T-cell (primary cell): ENCODE measurements at places on chromosomes 1 and 21.

DNA sequence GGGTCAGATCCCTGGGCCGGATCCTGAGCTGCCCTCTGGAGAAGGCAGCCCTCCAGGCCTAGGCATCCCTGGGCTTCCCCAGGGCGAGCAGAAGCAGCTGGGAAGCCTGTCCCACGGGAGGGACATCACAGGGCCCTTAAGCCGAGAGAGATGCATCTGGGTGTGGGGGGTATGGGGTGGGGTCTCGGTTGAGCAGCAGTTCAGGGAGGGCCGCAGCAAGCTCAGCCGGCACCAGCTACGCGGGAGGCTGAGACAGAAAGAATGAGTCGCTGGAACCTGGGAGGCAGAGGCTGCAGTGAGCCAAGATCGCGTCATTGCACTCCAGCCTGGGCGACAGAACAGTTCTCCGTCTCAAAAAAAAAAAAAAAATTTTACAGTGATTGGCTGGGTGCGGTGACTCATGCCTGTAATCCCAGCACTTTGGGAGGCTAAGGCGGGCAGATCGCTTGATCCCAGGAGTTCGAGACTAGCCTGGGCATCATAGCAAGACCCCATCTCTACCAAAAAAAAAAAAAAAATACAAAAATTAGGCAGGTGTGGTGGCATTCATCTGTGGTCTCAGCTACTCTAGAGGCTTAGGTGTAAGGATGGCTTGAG, 37.7 kb downstream of the RRP1 start:
- no peak for DNase-seq

DNA sequence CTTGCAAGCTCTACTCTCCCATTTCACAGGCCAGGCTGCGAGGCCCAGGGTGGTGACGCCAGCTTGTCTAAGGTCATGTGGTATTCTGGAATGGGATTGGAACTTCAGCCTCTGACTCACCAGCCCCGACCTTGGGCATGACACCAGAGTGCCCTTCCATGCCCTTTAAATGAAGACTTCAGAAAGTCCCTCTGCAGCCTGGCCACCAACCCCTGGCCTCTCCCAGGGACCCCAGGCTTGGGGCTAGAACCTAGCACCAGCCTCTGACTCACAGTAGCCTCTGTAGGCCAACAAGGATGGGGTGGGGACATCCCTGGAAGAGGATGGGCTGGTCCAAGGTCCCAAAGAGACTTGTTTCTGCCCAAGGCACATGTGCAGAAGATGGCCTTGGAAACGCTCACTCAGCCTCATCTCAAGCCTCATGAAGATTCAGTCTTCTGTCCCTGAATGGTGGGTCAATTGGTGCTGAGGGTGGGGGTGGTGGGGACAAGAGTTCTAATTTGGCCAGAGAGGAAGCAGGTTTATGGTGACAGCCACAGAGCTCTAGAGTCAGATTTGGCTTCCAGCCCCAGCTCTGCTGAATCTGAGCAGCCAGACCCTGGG, 36.1 kb upstream of the RUNX3 start:
- no peak for DNase-seq

DNA sequence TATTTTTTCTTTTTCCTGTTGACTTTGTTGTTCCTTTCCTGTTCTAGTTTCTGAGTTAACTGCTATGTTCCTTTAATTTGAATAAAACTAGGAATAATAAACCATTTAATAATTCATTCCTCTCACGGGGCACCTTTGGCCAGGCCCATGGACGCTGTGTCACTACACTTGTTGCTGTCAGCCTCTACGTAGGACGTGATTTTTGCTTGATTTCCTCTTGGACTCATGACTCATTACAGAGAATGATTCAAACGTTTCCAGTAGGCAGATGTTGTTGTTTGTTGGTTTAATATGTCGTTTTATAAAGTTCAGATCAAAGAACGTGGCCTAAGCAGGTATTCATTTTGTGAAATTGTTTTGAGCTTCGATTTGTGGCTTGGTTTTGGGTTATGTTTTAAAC, 9.1 kb upstream of the SLC19A1 start:
- DNase-seq: no peak

- DNase-seq: no peak
These were observed 24.0 kb upstream of the VWA5B1 start for GRCh38 chr1:20266642-20267041.

- no peak for DNase-seq
These were observed 15.4 kb downstream of the RIMS3 start for GRCh38 chr1:40650075-40650474.

DNA sequence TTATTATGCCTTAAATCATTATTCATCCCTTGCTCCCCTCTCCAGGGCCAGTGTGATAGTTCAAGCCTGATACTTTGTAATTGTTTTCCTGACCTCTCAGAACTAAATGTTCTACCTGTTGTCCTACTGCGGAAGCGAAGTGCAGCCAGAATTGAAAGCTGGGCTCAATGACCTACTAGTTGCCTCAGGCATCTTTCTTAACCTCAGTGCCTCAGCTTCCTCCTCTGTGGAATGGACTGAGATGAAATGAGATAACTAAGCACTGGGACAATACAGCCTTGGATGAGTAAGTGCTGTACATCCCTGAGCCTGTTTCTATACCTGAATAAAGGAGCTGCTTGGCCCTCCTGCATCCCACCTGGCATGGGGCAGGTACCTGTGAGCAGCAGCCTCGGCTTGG, 26.4 kb downstream of the COL16A1 start:
- DNase-seq: no peak

DNA sequence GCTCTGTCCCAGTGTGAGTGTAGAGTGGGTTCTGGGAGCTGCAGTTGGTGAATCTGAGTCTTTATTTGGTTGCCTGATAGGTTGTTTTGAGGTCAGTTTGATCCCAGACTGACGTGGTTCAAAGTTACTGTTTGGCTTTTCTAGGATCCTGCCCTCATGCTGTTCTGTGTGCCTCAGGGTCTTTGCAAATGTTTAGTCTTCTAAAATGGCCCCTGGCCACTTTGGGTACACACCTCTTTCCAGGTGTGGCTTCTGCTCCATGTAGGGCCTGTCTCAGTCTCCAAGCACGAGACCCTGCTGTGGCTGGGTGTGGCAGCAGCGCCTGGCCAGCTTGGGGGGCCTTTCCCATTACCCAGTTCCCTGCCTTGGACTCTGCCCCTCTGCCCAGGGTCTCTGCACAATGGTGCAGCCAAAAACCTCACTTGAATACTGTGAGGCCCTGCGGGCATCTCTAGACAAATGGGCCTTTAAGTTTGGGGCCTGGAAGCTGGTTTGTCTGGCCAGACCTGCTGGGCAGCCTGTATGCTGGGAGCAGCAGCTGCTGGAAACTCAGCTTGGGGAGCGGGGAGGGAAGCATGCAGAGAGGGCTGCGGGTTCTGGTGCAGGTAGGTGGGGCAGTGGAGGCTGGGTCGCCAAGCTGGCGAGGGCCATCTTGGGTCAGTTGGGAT, 5.6 kb downstream of the PTPRF start:
- DNase-seq: no peak

DNA sequence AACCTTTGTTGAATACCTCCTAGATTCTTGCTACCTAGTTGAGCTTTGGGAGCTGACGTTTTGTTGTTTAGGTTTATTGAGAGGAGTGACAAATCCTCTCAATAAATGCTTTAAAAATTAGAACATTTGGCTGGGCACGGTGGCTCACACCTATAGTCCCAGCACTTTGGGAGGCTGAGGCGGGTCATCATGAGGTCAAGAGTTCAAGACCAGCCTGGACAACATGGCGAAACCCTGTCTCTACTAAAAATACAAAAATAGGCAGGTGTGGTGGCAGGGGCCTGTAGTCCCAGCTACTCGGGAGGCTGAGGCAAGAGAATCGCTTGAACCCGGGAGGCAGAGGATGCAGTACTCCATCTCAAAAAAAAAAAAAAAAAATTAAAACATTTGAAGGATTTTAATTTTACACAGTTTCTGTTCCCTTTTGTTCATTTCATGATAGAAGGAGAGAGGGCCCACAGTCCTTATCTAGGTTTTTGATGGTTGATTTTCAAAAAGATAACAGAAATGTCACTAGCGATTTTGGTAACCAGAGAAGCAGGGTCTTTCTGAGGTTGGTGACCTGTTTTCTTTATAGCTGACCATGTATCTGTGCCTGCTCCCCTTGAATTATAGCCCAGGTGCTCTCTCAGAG, 44.2 kb upstream of the PIGV start:
- DNase-seq: no peak

GRCh38 chr1:18927082-18927653, 24.8 kb upstream of the ALDH4A1 start:
- DNase-seq: no peak

- DNase-seq: no peak
These were observed 13.8 kb upstream of the ABCB10 start for GRCh38 chr1:229572286-229572685.

GRCh38 chr1:245201827-245202226, 47.0 kb downstream of the KIF26B start:
- no peak for DNase-seq

GRCh38 chr1:208951908-208952307, 631.6 kb upstream of the CAMK1G start:
- no peak for DNase-seq

DNA sequence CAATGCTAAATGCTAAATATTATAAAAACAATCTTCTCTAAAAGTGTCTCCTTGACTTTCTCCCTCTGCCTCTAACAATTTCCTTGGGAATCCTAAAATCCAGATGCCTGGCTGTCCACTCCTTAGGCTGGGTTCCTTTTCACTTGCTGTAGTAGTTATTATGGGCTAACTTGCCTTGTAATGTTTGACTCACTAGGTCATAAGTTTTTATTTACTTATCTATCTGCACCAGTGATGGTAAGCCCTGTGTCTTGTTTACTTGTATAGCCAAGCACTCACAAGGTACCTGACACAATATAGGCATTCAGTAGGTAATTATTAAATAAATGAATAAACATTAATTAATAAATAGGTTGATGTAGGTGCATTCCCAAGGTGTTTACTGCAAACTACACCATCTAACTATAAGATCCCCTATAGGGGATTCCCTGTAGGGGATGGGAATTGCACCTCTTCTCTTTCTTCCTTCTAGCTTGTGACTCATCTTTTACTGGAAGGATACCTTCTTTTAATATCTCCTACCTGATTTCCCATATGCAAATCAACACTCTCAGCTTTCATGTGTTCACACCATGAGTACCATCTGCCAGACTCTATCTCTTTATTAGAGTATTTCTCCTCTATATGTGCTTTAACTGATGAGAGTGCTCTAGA, 14.7 kb upstream of the CHIA start:
- DNase-seq: no peak

DNA sequence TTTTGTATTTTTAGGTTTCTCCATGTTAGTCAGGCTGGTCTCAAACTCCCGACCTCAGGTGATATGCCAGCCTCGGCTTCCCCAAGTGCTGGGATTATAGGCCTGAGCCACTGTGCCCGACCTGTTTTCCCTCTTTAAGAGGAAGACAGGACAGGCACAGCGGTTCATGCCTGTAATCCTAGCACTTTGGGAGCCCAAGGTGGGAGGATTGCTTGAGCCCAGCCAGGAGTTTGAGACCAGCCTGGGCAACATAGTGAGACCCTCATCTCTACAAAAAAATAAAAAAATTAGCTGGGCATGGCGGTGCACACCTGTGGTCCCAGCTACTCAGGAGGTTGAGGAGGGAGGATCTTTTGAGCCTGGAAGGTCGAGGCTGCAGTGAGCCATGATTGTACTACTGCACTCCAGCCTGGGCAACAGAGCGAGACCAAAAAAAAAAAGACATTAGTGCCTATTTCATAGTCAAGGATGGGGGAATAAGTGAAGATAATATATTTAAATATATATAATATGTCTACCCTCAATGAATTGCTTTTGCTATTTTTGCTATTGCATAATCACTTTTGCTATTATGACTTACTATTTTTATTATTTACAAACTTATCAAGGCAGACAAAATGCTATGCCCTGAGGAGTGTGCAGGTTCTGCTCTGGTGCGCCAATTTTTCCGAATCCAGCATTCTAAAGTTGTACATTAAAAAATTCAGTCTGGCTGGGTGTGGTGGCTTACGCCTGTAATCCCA, 17.7 kb downstream of the MARCKSL1 start:
- DNase-seq: no peak

DNA sequence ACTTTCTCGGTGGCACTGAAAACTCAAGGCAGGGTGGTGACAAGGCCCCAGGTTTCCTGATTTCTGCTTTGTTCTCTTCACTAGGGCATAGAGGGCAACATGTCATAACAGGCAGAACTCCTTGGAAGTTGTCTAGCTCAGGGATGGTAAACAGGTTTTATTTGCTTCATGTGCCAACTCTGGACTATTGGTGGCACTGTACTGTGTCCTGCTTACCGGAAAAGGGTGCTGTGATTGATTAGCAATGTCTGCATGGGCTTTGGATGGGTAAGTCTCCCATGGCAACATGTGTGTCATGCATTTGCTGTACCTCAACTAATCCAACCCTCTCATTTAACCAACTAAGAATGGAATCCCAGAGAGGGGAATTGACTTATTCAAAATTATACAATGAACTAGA, 70.7 kb upstream of the USP24 start:
- no peak for DNase-seq

DNA sequence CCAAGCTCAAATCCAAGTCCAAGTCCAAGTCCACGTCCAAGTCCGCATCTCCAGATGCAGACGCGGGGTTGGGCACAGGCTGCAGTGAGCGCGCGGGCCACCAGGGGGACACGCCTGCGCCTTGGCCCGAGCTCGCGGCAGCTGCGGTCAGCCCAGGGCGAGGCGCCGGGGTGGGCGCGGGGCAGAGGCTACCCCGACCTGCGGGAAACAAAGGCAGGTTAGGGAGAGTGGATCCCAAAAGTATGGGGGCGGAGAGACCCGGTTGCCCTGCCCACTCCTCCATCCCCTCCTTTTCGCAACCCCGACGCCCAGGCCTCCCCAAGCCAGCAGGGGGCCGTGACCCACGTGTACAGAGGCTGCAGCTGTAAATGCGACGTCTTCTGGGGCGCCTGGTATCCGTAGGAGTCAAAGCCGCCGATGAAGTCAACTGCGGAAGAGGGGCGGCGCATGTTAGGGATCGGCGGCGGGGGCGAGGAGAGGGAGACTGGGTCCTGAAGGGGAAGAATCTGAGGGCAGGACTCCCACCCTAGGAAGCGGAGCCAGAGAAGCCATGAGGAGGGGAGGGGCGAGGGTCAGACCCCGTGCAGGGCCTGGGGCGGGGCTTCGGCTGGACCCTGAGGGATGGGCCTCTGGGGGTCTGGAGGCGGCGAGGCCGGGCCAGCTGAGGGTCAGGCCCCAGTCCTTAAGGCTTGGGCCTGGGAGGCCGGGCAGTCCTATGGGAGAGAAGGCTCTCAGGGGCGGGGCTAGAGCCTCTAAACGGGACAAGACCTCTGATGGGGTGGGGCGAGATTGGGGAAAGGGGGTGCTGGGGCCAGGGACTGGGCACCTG, 58.0 kb downstream of the NKAIN1 start:
- no peak for DNase-seq

- no peak for DNase-seq
These were observed 34.3 kb upstream of the CREG1 start for GRCh38 chr1:167587872-167588271.
